ENCODE measurements at places on chromosomes 3 and 15.

DNA sequence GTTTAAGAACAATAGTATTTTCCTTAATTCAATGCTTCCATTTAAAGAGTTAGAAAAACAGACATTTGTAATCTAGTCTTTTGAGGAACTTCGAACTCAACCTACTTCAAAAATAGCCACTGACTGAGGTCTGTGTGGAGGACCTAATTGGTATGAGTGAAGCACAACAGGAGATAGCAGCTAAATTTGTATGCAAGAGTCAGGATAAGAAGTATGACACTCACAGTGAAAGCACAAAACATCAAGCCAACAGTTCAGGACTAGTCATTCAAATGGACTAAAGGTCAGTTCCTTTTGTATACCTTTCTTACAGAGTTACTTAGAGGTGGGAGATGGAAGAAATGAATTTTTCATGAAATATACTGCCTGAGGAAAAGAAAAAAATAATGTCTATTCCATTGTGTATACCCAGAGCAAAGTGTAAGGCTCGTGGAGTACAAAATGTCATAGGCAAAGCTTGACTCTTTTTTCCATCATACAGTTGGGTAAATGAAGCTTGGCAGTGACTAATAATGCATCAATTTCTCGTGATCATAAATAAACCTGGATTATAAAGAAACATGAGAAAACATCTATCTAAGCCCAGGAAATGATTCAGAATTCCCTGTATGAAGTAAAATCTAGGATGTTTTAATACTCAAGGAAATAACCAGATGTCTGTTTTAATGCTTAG lies 1005.2 kb upstream of the CADM2 start:
- DNase-seq: no peak

DNA sequence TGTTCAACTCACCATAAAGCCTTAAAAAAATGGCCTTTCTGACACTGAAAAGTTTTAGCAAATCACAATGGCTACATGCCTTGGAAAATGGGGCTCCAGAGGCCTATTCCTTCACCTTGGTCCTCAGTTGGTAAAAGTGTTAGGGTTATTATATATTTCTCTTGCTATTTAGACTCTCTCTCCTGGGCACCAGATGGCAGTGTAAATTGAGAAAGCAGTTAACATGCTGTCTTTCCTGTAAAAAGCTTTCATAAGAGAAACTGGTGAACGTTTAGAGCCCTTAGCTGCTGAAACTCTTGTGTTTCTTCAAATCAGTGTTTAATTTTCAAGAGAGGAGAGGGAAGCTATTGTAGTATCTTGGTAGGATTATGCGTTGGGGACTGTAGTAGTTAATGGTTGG lies 89.9 kb downstream of the LRTM1 start:
- no peak for DNase-seq

- no peak for DNase-seq
Measured at GRCh38 chr15:35871282-35871681, 325.3 kb upstream of the DPH6 start.

DNA sequence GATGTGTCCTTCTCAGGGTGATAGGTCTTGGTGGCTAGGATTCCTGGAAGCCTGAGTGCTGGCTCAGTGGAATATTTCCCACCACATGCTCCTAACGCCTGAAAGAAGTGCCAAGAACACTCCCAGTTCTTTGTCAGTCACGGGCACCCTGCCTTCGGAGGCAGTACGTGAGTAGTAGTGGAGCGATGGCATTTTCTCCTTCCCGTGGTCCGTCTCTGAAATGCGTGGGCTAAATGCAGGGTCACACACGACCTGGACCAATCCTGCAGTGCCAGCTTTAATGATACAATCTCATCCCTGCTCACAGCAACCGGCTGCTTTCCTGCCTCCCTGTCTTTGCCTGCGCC lies 14.5 kb downstream of the H1-8 start:
- no peak for DNase-seq

GRCh38 chr3:111594781-111595180 lies 365 bp downstream of the ZBED2 start:
- DNase-seq: no peak

DNA sequence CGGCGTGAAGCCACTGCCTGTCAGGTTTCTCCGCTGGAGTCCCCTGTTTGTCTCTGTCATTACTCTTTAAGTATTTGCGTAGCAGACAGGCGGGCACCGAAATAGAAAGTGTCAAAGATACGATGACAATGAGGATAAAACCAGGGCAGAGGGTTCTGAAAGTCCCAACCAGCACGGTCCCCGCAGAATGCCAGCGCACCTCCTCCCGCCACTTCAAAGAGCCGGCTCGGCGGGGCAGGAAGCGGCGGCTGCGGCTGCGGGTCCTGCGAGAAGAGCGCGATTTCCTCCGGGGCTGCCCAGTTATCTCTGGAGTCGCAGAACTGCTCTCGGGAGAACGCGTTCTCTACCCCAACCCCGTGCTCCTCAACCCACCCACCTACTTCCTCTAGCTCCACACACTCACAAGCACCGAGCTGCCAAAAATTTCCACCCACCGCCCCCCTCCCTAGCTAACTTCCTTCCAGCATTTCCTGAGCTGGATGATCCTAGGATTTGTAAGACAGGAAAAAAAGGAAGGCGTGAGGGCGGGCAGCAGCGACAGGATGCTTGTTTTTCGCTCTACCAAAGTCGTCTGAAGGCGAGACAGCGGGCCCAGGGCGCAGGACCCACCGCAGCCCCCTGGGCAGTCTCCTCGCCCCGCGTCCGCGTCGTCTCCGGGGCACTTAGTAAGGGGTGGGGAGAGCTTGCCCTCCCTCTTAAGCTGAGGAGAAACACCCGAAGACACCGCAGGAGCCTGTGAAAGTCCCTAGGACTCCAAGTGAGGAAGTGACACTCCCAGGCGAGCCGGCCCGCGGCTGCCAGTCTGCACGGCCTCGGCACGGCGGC lies at the start of gene ARHGAP31:
TSS of gene ARHGAP31 (plus strand) at position 513 of the 825 bp plus-strand sequence. CDS start 522 bp downstream, outside the sequence.
- DNase-seq: peak; percentile 83

DNA sequence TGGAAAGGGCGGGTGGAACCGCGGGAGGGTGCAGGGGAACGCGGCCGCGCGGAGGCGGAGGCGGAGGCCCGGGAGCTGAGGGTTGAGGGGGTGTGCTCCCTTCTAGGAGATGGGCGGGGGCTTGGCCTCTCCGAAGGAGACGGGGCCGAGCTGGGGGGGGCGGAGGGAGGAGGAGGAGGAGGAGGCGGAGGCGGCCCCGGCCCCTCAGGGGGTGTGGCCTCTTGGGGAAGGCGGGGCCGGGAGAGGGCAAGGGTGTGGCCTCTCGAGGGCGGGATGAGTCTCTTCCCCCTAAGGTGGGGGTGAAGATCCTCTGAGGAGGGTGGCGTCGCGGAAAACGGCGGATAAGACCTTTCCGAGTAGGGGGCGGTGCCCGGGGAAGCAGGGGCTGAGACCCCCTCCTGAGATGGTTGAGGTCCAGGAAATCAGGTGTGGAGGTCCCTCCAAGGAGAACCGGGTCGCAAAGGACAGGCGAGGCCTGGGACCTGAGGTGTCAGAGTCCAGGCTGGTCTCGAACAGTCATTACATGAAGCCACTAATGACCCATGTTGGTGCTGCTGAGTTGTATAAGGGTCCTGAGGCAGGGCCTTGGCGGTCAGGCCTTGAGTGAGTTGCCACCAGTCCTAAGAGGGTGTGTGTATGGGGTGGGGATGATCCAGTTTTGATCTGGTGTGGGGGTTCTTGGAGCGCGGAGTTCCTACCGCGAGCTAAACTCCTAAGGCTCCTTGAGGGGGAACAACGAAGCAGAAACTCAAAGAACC lies 759 bp downstream of the WDR6 start:
- DNase-seq: peak; percentile 70

GRCh38 chr3:151305060-151305774 lies 11.4 kb downstream of the GPR87 start:
- peak; percentile 34 for DNase-seq

DNA sequence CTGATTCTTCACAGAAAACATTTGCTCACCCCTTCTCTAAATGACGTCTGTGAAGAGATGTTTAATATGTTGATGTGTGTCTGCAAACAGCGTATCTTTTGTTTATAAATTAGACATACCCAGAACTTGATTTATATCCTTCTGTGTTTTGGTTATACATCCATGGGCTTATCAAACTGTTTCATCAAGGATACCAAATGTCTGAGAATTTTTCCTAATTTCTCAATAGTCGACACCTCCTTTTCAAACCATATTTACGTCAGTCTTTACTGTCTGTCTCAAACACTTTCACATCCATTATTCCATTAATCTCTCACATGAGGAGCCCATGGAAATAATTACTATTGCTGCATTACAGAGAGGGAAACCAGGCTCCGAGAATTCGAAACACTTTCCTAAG lies 85.4 kb downstream of the FGF12 start:
- no peak for DNase-seq

GRCh38 chr3:172582712-172583111 lies 59.5 kb upstream of the TNFSF10 start:
- DNase-seq: no peak

- DNase-seq: no peak
Measured at GRCh38 chr3:113844622-113845222, 6.1 kb downstream of the GRAMD1C start.

DNA sequence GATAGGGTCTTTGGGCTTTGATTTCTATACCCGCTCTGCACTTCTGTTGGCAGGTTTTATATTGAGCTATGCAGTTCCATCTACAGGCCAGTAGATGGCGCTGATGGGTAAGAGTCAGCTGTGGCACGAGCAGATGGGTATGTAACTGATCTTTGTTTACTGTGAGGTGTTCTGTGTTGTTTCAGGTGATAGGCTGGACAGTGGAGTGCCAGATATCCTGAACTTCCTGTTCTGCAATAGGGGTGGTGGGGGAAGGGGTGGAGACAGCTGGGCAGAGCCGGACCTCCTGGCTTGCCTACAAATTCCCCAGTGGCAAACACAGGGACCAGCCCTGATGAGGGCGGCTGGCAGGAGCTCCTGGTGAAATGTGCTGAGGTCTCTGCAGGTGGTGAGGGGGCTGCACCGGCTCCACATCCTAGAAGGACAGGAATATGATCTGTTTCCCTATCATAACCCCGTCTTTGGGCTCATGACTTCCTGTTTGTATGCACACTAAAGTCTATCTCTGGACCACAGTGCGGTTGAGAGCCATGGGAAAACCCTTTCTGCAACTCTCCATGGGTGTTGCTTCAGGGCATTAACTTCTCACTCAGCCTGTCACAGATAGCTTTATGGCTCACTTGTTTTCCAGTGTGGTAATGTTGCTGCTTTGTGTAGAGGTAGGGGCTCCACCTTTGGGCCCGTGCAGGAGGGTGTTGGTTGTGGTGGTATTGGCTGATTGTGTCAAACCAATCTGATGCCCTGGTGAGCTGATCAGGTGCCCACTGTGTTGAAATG lies 13.4 kb upstream of the FAM98B start:
- no peak for DNase-seq

- no peak for DNase-seq
Measured at GRCh38 chr3:141690431-141691072, 47.5 kb upstream of the RNF7 start.

GRCh38 chr15:93418566-93418965 lies 329.6 kb upstream of the RGMA start:
- DNase-seq: no peak

DNA sequence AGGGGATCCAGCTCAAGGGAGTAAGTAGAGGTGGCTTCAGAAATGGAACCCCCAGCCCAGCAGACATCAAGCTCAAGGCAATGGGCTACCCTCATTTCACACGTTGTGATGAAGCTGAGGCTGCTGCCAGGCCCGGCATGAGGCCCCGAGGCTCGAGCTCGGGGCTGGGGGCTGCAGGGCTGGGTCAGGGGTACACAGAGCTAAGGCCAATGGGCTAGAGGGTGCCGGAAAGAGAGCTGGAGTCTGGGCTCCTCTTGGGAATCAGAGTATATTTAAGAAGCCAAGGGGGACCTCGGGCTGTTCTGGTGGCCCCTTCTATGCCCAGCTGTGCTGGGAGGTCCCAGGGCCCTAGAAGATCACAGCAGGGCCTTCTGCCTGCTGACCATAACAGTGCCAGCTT lies 7.4 kb downstream of the PRSS50 start:
- no peak for DNase-seq

- DNase-seq: no peak
Measured at GRCh38 chr3:115659253-115660220, 36.2 kb downstream of the GAP43 start.

DNA sequence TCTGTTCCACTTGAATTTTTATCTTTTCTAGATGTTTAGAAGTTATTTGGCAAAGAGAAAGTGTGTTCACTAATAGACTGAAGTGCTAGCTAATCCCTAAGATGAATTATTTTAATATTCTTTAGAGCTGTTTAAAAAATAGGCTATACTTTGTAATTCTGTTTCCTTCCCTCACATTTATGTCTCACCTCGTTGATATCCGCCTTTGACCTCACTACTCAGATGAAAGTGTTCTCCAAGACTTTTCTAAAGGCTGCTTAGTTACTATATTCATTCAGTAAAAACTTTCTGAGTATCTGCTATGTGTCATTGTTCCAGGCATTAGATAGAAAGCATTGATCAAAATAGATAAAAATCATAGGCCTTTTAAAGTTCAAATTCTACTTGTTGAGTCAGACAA lies 38.3 kb downstream of the HMG20A start:
- DNase-seq: no peak

GRCh38 chr3:148861277-148861869 lies 3.7 kb upstream of the CPA3 start:
- DNase-seq: no peak

DNA sequence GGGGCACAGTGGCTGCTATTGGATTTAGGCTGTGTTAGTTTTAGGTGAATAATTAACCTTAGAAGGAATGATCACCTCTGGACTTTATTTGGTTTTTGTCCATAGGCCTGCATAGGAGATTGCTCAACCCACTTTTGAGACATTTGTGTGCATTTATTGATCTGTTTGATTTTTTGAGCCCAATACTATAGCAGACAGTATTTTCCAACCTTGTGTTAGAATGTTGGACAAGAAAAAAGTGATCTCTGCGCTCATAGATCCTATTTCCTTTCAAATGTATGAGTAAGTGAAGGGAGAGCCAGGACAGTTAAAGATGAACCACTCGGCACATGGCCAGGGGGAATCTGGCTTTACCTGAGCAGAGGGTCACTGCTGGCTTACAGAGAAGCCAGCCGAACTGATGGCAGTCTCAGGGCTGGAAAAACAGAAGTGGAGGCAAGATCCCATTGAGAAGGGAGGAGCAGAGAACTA lies 8.8 kb upstream of the TOPBP1 start:
- no peak for DNase-seq

- no peak for DNase-seq
Measured at GRCh38 chr3:99899603-99900002, 81.9 kb downstream of the CMSS1 start.

DNA sequence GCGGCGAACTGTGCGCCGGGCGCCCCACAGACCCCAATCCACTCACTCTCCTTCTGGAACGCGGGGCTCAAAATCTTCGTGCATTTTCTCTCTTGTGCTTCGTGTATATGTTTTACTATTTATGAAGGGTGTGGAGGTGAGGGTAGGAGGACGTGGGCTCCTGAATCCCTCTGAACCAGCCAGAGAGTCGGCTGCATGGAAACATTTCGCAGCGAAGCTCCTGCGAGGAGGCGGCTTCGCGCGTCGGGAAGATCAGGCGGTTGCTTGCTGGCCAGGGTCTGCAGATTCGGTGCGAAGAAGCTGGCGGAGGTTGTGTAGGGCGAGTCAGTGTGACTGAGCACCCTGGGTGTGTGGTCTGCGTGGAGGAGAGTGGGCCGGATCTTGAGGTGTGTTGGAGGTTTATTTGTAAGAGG lies 1.1 kb downstream of the CNTN4 start:
- no peak for DNase-seq
